Activated CD4-positive, alpha-beta T cell treated with anti-CD3 and anti-CD28 coated beads, Interleukin-2, Interleukin-4, amounts not matched to agents 100 ng/mL and 50 ng/mL, durations not matched to agents 16 hours and 8 hours (primary cell): ENCODE measurements at places on chromosomes 5 and 9.

DNA sequence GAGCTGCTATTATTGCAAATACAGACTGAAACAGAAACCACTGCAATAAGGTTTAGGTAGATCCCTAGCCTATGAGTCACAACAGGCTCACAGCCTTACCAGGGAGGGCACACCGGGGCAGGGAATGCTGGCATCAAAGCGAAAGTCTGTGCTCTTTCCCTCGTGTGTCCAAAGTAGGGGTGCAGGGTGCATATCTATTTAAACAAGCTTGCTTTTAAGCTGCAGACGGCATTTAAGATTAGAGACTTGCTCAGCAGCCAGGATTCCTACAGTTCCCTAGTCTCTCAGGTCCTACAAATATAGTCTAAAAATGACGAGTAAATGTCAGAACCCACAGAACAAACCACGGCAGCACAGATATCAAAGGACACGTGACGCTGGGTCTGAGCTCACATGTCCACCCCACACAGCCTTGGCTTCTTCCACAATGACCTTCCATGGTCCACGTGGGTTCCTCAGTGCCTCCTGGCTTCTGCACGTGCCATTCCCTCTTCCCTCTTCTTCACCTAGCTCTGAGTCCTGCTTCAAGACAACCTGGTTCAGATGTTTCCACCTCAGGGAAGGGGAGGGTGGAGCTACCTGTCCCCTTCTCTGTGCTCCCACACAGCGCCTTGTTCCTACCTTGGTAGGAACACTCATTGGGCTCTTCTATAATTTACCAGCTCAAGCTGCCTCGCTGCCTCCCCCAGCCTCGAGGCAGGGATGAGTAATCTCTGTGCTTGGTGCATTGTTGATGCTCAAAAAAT is 193.2 kb downstream of the MAPKAP1 start:
- DNase-seq, result peak; percentile 62

- no peak for DNase-seq
Measured at GRCh38 chr5:123755653-123756317, 243.8 kb downstream of the CSNK1G3 start.

- DNase-seq, result no peak
Measured at GRCh38 chr5:133297293-133297692, 245.5 kb downstream of the HSPA4 start.

DNA sequence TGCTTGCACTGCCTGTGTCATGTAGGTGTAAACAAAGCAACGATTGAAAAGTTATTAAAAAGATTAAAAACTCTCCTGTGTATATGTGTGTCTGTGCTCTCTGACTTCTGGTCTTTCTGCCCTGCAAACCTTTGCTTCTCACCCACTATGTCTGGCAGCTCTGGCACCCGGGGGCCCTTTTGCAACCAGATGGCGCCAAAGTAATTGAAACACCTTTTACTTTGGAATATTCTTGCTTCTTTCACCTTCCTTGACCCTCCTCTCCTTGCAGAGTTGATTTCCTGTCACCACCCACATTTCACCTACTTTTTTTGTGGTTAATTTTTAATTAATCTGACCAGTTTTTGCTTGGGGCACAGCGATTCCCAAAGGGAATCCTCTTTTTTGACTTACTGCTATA is 275.5 kb downstream of the ARHGEF28 start:
- DNase-seq, result no peak
